ENCODE measurements at places on chromosomes 7 and 10.

GRCh38 chr10:78473006-78473405 lies 439.3 kb downstream of the RPS24 start:
- DNase-seq: no peak

DNA sequence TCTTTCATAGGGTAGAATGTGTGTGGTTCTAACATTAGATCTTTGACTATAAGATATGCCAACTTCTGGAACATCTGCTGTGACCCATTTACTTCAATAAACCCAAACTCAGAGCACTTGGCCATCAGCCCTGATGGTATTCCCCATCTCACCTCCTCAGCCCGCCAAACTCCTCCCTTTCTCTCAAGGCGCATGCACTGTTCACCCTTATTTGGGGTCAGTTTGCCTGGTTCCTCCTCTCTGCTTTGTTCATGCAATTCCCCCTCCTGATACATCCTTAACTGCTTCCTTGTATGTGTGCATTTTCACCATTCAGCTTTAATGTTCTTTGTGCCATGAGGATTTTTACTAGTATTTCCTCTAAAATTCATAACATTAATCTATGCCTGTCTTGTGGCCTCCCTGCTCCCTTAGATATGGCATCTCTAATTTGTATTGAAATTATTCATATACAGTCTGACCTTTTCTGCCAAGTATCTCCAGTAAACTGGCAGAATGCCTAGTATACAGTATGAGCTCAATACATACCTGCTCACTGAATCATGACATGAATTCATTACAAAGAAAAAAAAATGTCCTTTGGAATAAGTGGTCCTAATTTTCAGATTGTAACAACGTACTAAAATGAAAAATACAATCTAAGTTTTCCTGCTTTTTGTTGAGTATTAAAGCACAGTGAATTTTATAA lies 336.8 kb upstream of the IGFBP3 start:
- no peak for DNase-seq

GRCh38 chr7:94059746-94060145 lies 55.6 kb upstream of the BET1 start:
- DNase-seq: no peak

DNA sequence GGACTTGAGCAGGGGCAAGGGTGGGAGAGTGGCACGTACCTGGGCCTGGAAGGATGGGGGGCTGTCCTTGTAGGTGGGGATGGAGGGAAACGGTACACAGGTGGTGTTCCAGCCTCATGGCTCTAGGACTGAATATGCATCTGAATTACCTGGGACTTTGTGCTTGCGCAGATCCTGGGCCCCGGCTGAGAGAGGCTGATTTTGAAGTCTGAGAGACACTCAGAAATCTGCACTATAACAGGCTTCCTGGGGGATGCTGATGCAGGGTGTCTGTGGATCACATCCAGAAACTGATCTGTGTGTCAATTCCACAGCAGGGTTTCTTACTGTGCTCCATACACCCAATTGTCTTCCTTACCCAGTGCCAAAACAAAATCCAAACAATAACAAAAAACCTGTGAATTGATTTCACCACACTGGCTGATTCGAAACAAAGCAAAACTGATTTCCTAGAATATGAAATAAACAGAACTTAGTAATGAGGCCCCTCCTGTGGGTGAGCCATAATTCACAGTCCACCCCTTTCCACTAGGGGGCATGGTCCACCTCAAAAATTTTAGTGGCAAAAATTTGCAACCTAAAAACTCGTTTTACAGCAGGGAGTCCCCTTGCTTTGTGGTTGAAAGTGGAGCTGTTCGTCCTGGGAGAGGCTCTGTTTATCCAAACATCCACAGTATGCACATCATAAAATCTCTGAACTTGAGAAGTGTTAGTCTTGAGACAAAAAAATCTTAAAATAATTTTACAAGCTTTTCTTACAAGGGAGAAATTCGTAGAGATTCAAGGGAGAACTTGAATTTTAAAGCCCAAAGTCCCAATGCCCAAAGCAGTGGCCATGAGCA lies 32.0 kb upstream of the PLEKHA1 start:
- DNase-seq: no peak

Data from NCI-H1436 treated with DMSO at 0.1 percent for 48 hours (cell line).